ENCODE measurements at places on chromosomes 11 and 22.

DNA sequence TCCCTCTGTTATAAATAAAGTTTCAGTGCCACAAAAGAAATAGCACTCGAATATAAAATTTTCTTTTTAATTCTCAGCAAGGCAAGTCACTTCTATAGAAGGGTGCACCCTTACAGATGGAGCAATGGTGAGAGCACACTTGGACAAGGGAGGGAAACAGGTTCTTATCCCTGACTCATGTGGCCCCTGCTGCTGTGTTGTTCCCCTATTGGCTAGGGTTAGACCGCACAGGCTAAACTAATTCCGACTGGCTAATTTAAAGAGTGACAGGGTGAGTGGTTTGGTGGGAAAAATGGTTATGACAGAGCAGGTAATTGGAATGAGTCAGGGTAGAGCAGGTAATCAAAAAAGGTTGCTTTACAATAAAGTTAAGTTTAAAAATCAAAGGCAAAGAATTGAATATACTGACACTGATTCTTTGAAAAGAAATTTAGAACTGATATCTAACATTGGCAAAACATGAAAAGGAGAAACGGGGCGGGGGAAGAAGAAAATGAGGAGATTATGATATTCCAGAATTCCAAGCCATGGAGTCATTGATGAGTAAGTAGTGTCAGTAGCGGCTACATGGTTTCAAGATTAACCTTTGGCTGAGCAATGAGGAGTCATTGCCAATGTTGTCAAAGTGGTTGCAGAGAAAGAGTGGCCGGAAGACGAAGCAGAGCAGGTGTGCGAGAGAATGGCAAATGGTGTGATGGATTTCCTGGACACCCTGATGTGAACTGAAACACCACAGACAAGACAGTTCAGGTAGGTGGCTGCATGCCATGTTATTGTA is 48.4 kb upstream of the MRGPRX1 start:
- peak; percentile 13 for DNase-seq

- no peak for DNase-seq
Measured at GRCh38 chr22:38097557-38098409, 12.7 kb downstream of the BAIAP2L2 start.

DNA sequence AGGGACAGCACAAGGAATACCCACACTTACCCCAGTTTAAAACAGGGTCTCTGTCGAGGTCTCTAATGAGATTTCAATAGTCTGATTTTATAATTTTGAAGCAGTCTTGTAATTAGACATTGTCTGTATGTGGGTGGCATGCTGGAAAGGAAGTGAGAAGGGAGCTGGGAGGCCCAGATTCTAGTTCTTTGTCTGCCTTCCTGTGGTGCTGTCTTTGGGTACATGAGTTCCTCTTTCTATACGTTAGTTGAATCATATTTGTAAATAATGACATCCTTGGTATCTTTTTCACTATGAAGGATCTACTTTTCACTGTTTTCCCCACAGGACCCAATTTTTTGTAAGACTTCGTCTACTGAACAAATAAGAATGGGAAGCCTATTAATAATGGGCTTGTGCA is 42.0 kb upstream of the TENM4 start:
- DNase-seq: no peak

DNA sequence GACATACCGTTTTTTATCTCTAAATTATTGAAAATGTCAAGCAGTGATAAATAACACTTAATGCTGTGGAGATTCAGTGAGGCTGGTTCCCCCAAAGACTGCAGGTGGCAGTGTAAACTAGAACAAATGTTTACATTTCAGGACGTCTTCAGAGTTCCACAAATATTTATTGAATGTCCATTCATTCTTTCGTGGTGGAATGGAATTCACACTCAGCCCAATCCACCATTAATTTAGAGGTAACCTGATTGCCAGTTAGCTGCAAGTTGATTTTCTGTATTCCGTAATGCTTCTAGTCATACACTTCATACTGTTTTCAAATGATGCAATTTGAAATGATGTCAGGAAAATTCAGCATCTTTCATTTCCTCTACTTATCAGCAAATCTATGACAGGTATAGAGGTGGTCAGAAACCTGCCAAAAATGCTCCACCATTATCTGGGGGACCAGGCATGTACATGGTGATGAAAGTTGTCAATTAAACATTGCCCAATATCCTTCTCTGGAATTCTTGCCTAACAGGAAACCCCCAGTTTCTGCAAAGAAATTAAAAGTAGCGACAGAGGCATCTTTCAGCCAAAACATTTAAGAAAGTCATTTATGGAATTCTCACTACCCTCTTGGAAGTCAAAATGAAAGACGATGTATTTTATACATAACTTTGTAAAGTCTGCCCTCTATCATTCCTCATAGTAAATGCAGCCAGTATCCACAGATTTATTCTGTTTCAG is 94.3 kb upstream of the BMAL1 start:
- DNase-seq: peak; percentile 68

- no peak for DNase-seq
Measured at GRCh38 chr11:65790104-65790901, 3.4 kb downstream of the OVOL1 start.

DNA sequence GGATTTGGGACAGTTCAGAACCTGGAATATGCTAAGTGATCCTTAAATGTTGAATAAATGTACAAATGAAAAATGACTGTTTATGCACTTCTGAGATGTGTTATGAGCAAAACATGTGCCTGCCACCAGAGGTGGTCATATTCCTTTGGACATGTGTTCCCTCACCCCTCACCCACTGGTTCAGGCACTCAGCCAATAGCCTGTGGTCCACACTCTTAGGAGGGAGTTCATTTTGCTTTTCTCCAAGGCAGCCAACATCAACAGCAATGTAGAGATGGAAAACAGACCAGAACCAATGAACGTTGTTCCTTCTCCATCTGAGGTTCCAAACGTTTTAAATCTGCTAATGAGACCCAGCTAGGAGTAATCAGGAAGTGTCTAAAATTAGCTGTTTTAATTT is 44.0 kb downstream of the RPUSD4 start:
- no peak for DNase-seq

DNA sequence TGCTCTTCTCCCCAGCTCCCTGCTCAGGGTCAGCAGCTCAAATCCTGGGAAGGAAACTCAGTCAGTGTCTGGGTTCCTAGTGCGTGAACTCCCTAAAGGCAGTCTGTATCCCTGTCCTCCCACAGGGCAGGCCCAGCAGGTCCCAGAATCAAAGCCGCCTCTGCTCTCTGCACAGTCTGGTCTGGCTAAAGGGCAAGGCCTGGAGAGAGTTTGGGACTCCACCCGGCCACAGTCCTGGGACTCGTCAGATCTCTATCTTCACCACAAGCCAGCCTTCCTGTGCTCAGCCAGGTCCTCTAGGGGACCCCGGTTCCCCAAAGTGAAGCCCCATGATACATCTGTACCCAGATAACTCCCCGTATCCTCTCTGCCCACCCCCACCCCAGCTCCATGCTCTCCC is 56.2 kb upstream of the CSNK2A3 start:
- no peak for DNase-seq

DNA sequence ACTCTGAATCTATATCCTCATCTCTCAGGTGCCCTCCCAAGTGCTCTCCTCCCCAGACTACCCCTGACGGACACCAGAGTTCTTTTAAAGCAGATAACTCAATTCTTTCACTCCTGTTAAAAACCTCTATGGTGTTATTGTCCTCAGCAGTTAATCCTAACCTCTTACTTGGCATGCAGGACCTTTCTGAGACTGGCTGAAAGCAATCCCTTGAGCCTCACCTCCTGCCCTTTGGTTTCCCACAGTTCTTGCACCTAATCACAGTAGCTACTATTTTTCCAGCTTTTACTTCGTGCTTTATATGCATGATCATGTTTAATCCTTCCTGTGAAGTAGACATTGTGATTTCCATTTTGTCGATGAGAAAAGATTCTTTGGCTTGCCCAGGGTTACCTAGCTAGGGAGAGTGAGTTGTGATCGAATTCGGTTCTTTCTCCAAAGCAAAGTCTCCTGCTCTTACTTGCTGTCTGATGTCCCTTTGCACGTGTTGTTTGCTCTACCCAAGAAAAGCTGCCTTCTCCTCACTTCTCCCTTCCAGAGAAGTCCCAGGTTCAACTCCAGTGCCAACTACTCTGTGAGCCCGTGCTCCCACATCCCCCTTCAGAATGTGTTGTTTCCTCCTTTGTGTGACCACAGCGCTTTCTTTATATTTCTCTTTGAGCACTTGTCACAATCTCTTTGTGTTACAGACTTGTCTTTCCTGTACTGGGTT is 2.1 kb downstream of the UBE2L3 start:
- no peak for DNase-seq

DNA sequence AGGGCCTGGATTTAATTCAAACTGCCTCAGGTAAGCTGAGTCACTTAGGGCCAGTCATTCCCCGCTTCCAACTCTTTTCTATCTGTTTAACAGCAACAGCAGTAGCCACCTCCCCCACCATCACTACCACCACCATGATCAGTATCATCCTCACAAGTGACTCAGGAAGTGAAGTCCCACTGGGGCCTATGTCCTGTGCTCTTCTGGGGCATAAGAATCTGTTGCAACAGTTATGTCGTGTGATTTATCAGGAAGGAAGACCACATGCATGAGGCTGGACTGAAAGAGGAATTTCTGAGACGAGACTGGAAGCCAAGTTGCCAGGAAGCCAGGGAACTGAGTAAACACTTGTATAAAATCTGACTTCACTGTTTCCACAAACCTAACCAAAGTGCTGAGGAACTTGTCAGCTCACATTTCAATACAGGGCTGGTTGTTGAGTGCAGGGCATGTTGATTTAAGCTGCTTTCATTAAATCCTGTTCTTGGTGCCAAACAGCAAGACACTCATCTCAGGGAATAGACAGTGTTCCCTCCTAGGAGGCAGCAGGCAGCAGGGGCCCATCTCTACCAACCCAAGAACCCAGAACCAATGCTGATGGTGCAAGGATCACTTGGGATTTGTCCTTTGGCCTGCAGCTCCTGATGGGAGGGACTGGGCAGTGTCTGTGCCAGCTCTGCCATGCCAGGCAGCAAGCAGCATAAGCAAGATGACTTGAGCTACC is 226.7 kb upstream of the NARS2 start:
- DNase-seq: peak; percentile 79

DNA sequence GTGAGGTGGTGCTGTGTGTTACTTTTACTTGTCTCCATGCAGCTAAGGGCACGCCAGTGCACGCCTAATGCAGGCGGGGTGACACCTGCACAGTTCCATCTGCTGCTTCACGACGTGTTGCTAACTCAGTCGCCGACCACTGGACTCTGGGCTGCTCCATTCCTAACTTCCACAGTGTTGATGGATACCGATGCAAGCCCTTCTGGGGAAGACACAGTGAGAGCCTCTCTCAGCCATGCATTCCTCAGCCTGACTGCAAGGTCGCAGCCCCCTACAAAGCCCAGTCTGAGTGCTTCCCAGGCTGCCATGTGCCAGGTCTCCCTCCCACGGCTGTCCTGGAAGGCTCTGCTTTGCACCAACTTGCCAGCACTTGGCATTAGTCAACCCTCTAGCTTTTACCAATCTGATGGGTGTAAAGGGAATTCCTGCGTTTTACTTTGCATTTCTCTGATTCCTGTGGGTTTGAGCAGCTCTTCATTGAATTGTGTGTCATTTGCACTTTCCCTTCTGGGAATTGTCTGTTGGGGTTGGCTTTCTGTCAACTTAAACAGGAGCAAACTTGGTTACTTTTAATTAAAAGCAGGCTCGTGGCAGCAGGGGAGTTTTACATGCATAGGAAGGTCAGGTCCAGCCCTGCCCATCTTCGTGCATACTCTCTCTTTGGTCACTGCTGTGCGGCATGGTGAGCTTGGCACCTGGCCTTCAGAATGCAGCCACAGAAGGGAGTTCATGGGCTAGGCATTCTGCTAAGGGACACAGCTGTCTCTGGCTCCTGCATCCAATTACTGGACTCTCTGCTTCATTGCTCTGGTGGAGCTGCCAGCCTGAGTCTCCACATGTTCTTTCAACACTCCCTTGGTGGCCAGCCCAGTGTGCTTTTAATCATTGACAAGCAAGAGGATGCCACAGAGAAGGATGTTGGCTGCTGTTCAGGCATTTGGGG is 34.6 kb upstream of the SHANK2 start:
- peak; percentile 87 for DNase-seq

DNA sequence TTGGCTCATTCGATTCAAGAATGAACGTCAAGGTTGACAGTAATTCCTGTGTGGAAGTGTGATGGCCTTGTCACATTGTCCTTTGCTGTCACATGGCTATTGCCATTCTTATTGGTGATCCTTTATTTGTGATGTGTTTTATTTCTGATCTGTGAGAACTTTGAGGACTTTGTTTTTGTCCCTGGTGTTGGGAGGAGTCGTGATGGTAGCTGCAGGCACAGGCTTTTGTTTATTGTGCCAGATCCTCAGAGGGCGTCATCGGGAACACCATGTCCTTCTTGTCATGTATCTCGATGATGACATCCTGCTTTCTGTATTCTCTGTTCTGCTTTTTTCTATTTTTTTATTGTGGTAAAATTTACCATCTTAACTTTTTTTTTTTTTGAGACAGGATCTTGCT is 5.6 kb downstream of the PICK1 start:
- no peak for DNase-seq

DNA sequence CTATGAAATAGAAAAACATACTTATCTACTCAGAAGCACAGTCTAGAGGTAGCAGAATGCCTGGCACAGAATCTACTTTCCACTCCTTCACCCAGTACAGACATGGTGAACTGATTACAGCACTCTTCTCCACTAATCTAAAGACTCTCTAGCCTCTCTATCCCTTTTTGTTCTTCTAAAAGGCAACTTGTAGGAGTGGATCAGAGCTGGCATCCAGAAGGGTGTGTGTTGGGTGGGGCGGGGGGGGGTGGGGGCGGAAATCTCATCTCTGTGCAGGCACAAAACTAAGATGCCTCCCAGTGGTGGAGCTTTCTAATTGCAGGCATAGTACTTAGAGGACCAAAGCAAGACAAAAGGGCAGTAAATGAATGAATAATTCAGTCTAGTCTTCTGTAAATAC is 11.5 kb upstream of the EMID1 start:
- DNase-seq: no peak

GRCh38 chr11:9992306-9992705 is 301.7 kb downstream of the SBF2 start:
- DNase-seq: no peak

DNA sequence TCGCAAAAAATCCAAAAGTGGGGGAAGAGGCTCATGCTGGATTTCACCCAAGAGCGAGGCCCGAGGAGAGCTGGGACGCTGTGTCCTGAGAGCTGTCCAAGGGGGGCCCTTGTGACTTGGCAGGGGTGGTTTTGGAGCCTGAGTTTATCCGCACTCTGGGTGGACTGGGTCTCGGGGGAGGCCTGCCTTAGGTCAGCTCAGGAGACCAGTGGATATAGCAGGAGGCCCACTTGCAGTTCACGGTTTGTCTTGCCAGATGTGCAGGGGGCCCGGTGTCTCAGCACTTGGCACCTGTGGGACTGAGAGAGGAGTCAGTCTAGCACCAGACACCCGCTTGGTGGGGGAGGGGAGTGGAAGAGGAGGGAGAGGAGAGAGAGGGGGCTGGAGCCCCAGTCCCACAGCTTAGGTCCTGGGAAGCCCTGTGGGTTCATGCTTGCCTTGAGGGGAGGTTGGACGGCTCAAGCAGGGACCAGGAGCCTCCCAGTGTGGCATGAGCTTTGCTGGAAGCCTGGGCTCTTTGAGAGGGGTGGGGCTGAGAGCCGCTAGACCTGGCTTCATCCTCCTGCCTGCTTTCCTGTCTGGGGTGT is 33.4 kb downstream of the PARVB start:
- no peak for DNase-seq

GRCh38 chr11:90355200-90355599 is 132.4 kb upstream of the CHORDC1 start:
- DNase-seq: no peak

GRCh38 chr11:117606790-117607189 is 190.2 kb downstream of the DSCAML1 start:
- DNase-seq: no peak

GRCh38 chr11:7332962-7333361 is 81.3 kb downstream of the SYT9 start:
- no peak for DNase-seq
